ENCODE measurements at places on chromosomes 7 and 10.

DNA sequence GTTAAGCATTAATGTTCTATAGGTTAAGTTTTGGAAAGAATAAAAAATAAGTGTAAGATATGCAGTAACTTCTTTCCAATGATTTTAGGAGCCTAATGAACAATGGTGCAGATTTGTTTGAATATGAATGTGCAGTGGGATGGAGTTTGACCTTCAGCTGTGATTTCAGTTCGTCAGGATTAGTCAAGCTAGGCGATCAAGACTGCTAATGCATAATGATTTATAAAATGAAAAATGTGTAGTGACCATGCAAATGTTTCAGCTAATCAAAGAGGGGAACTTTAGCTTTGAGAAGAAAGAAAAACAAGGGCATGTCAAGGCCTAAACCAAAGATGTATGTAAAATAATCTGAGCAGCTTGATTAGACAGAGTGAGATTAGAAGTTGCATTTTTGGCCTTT lies 208.5 kb downstream of the FOXP2 start:
- DNase-seq = no peak

DNA sequence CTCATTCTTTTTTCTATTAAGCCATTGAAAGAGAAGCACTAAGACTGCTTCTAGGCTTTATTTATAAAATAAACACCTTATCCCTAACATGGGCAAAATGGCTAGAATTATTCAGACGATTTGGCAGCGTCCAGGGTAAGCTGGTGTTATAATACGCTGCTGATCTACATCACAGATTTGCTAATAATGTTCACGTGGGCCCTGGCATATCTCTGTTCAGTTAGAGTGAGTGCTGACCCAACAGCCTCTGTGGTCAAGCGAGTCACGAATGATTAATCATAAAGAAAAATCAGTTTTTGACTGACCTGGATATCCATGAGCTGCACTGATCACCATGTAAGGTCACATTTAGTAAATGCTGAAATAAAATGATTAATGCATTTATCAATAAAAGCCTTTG lies 28.4 kb upstream of the CBLL1 start:
- DNase-seq = no peak

DNA sequence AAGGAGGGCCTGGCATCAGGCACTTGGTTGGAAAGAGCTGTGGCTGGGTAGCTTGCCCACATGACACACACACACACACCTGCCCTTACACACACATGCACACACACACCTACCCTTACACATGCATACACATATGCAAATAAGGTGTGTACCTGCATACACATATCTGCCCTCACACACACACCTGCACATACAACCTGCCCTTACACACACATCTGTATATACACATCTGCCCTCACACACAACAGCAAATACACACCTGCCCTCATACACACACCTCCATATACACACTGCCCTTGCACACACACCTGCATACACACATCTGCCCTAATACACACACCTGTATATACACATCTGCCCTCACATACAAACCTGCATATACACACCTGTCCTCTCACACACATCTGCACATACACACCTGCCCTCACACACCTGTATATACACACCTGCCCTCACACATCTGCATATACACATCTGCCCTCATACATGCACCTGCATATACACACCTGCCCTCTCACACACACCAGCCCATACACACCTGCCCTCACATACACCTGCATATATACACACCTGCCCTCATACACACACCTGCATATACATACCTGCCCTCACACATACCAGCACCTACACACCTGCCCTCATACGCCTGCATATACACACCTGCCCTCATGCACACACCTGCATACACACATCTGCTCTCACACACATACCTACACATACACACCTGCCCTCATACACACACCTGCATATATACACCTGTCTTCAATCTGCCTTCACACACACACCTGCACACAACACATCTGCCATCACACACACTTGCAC lies 82.9 kb downstream of the GRID1 start:
- no peak for DNase-seq

- DNase-seq = no peak
Observed at GRCh38 chr10:77877441-77878344, 48.9 kb downstream of the DLG5 start.

DNA sequence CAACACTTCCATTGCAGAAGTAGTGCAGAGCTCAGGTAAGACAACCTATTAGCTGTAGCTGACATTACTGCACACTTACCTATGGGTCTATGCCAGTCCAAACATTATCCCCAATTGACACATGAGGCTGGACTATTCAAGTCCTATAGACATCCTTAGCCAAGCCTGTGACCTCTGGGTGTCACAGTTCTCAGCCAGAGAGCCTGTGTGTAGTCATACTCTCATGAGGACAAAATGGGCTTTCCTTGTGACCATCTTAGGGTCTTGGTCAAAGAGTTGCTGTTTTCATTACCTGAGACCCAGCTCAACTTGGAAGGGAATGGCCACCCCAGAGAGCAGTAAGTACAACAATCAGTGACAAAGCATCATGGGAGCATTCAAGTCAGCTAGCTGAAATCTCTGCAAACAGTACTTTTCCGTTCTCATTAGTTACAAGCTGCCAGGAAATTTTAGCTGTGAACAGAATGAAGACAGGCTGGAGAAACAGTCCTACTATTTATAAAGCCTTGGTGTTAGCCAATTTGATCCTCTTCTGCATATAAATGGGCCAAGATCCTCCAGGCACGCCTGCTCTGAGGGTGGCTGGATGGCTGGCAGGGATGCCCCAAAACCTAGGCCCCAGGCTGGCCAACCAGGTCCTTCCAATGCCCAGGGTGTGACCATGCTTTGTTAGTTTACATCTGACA lies 44.3 kb downstream of the NUDCD3 start:
- no peak for DNase-seq

- DNase-seq = no peak
Observed at GRCh38 chr10:44949915-44950314, 9.7 kb upstream of the RASSF4 start.

DNA sequence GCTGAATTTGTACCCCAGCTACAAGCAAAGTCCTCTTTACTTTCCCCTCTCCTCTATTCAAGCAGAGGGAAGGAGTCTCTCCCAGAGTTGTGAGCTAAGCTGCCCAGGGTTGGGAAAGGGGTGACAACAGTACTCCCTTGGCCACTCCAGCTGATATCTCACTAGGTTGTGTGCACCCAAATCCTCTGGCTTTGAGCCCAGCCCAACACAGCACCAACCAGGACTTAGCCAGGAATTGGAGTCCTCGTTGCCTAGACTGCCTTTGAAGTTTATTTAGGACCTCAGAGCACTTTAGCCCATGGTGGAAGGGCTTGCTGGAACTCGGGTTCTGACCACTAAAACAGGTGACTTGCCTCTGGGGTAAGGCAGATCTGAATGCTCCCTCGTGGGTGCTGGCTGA lies 35.7 kb upstream of the DYNC1I1 start:
- DNase-seq = no peak

- no peak for DNase-seq
Observed at GRCh38 chr10:114071178-114071577, 27.5 kb downstream of the ADRB1 start.

DNA sequence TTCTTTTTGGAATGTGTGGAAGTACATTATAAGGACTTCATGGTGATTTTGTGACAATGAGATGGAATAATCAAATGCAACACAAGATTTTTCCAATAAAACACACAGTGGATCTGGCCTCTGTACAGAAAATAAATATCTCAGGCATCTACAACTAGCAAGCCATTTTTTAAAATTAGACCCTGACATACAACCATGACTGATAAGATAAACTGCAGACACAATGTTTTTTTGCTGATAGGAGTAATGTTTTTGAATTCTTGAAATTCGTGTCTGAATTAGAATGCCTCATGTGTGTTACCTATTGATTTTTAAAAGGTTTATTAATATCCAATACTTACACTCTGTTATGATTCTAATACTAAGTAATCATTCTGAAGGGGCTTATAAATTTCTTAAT lies 328.1 kb downstream of the HGF start:
- DNase-seq = no peak

DNA sequence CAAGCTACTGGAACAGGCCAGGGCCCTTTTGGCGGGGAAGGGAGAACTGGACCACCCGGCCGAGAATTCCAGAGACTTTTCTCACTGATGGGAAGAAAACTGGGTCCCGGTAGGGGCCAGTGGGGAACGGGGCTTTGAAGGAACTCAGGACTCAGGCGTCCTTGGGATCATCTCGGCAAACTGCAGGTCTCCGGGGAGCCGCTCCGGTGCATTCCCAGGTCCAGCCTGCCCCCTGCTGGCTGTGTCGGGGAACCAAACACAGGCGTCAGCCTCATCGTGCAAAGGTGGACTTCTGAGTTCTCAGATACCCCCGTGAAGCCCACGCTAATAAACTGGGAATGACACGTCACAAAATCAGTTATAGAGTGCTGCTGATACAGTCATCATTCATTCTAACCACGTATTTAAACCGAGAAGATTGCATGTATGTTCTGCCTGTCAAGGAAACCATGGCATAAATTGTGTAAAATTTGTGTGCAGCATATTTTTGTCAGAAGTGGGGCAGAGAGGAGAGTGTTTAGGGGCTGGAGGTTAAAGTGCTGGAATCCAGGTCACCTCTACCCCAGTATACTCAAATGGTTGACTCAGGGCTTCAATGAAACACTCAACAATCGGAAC lies 76.1 kb upstream of the CPXM2 start:
- DNase-seq = no peak

GRCh38 chr10:131758939-131759301 lies 141.9 kb upstream of the PPP2R2D start:
- DNase-seq = no peak

DNA sequence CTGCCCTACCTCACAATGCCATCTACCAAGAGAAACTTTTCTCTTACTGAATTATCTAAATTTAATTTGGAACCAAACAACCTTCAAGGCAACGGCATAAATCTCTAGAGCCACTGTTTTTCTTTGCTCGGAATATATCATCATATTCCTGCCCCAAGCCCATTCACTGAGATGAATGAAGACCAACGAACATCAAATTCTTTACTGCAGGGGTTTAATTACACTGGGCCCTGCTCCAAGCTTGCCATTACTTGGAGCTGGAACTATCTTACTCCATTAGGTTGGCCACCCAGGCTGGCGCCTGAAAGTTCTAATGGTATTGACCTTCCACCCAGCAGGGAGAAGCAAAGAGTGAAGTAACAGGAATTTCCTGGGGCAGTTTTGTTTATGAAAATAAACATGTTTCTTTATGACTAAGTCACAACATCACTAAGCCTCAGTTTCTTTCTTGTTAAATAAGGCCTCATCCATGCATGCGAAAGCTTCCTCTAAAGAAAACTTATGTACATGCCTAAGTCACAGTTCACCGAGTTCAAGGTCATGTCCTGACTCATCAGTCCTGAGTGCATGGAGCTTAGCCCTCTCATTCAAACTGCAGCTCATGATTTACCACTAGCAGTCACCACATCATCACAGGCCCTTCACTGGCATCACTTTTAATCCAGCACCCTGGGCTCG lies 42.1 kb upstream of the ANAPC16 start:
- DNase-seq = no peak

DNA sequence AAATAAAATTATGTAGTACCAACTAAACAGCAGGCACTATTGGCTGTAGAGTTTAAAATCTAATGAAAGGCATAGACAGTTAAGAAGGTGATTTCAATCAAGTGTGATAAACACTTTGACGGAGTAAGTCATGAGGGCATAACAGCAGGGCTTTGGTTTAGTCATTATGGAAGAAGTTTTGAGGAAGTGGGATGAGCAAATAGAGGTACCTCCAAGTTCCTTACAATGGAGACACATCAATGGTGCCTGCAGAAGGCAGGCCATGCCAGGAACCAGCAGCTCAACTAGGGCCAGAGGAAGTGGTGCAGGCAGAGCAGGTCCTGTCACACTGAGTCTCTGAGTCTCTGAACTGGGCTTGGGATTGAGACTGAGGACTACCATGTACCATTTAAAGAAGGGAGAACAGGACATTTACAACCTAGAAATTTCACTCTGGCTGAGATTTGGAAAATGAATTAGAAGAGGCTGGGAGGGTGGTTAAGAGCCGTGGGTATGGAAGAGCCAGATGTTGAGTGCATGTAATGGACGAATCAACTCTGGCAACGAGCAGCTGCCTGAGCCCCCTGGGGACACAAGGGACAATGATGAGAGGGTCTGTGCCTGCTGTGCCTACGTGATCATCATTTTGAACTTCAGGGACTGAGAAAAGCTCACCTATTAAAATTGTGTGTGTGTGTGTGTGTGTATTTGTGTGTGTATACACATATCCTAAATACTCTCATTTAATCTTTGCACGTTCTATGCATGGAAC lies 208.7 kb upstream of the POM121L12 start:
- DNase-seq = no peak

DNA sequence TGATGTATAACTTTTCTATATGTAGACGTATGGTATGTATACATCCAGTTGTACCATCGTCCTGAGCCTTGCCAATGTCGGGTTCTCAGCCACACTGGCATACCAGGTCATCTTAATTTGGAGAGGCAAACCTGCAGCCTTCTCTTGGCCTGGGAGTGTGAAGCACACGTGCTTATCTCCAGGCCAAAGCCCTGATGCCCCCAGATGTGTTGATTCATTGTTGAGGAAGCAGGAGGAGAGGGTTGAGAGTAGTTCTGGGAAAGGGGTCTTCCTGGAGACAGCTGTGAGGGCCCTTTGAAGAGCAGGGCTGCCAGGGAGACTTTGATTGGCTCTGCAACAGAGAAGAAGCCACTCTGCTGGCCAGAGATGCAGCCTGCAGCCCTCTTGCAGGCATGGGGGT lies 155.6 kb downstream of the ARHGAP21 start:
- DNase-seq = no peak

DNA sequence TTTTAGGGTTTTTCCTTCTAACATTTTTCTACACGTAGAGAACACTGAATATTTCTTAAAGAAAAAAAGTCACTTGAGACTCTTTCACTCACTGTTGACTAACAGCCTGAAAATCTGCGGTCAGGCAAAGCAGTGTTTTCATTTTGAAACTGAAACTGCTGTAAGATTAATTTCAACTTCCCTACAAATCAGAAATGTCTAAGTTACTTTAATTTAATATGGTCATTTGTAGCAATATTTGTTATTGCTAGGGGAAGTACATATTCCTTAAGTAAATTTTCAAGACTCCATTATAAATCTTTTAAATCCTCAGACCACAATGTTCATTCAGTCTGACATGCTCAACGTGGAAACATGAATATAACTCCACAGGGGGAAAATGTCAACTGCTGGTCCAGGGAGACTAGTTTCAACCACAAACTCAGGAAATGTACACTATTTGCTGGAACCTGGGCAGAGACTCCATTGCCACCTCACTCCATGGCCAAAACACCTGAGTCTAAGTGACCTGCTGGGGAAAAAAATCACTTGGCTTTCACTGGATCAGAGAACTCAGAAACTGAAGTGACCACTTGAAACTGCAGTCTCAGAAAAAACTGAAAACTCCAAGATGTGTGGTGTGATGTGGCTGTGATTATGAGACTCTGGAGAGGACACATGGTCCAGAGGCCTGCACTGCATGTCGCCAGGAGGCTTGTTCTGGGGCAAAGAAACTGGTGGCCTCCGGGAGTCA lies 161.2 kb downstream of the TAX1BP1 start:
- DNase-seq = no peak

All from cortex of kidney (tissue), 1 donor.